Myocyte (in vitro differentiated cells): ENCODE measurements at places on chromosomes 4 and X.

DNA sequence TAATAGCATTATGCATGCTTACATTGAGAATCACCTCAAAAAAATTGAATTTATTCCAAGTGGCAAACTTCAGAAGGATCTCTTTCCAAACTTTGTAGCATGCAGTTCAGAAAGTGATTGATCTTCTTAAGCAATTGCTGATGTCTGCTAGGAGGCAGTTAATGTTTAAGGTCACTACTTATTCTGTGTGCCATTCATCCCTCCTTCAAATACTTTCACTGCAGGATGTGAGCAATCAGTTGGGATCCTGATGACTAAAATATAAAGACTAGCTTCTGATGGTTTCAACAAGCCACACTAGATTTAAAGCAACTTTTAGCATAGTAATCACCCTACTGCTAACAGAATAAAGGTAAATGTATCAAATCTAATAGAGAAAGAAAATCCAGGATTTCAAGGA is 414.1 kb downstream of the ADGRL3 start:
- no peak for DNase-seq

DNA sequence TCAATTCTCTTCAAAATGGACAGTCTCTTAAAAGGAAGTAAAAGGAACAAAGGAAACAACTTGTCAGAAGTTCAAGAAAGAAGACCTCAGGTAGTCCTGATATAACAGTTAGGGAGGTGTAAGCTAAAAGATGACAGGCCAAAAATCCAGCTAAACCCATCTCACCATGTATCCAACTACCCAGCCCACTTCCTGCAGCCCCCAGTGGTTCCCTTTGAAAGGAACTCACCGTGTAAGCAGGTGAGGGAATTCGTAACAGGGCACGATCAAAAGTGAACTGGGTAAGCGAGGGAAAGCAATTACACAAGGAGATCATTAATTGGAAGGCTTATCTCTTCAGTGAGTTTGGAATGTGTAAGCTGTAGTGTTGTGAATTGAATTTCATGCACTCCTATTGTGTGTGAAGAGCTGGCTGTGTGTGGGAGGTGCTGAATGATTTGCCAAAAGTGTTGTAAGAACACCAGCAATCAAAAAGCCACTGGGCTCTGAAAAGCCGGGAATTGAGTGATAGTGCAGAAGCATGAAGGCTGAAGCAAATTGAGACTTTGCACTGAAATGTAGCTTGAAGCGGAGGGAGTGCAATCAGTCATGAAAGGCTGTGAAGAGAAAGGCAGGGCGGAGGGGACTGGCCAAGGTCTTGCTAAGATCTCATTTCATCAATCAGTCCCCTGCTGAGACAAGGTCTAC is 914.2 kb upstream of the LCORL start:
- no peak for DNase-seq

GRCh38 chrX:122422547-122422946 is 761.5 kb upstream of the GRIA3 start:
- DNase-seq, result no peak

DNA sequence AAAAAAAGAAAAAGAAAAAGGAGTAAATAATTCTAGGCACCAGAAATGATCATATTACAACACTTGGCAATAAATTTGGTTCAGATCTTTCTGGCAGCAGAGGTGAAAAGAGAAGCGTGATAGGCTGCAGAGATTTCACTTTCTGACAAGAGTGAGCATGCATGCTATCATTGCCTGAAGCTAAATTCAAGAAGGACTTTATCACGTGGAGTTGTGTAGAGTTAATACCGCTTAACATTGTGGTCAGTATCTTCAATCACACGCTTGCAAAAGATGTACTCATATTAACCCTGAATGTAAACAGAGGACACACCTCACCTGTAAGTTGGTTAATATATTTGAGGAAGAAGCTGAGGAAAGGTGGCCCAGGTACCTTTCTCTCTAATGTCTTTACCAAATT is 31.4 kb upstream of the RBPJ start:
- no peak for DNase-seq

- no peak for DNase-seq
These were observed 54.5 kb downstream of the HTRA3 start for GRCh38 chr4:8323947-8324555.

- no peak for DNase-seq
These were observed 57.3 kb downstream of the SLC7A11 start for GRCh38 chr4:138184886-138185285.

DNA sequence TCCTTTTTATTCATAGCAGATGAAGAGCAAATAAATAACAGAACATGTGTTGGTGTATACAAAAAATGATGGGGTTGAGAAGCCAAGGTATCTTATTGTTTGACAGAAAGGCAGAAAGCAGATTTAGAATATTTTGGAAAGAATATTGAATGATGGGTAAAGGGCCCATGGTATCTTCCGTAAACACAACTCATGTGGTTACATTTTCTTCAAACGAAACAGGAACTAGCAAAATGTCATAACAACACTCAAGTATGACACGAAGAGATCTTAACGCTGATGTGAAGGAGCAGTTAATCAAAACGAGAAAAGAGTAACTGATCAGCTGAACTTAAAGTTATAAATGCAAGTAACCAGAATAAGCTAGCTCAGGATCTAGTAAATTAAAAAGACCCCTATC is 195.7 kb upstream of the GK2 start:
- DNase-seq, result no peak

GRCh38 chr4:41418444-41418843 is 119.5 kb upstream of the LIMCH1 start:
- DNase-seq, result peak; percentile 96
